ENCODE measurements at places on chromosomes 16 and 17. TPM values are rescaled to one million over a fixed set of nuclear protein-coding genes. Genes with fewer than 3 reads are reported as not detected.

Gene COL1A1
- 20.8 TPM for total RNA-seq

- H3K4me1 ChIP-seq, result peaks cover 10% of the 10 kb centered on the region
- no peaks in the 10 kb centered on the region for H3K36me3 ChIP-seq
- peak overlapping the region; percentile 45 for H3K27ac ChIP-seq
- DNase-seq, result no peak
- no peak overlapping the region for H3K4me3 ChIP-seq
Measured at GRCh38 chr16:9048302-9048700, 43.1 kb upstream of the HAPSTR1 start.

DNA sequence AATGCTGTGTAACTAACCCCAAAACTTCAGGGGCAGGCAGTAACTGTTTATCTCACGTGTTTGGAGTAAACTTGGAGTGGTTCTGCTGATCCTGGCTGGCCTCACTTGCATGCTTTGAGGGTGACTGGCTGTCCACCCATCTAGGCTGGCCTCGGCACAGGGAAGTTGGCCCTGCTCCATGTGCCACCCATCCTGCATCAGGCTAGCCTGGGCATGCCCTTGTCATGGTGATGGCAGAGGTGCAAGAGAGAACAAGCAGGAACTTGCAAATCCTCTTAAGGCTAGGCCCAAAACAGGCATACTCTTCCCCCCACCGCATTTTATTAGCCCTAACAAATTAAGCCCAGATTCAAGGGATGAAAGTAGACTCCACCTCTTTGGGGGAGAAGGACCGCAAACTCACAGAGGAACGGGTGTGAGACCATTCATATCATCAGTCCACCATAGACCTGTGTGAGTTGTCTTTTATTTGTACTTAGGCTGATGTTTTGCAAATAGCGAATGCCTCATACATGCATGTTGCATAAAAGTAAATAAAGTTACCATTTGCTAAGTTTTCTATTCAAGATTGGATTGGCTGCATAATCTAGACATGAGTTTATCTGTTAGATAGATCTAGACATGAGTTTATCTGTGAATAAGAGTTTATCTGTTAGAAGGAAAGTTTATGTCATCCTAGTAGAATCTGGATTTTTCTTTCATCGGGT is 221.0 kb downstream of the CCDC182 start:
- H3K27me3 ChIP-seq, result no peaks in the 10 kb centered on the region
- H3K27ac ChIP-seq, result no peak overlapping the region
- H3K4me3 ChIP-seq, result no peak overlapping the region
- no peaks in the 10 kb centered on the region for H3K4me1 ChIP-seq
- DNase-seq, result no peak
- H3K36me3 ChIP-seq, result no peaks in the 10 kb centered on the region

- H3K4me3 ChIP-seq, result no peak overlapping the region
- H3K27ac ChIP-seq, result no peak overlapping the region
- no peaks in the 10 kb centered on the region for H3K36me3 ChIP-seq
- no peaks in the 10 kb centered on the region for H3K27me3 ChIP-seq
- peaks cover 8% of the 10 kb centered on the region for H3K4me1 ChIP-seq
Measured at GRCh38 chr17:77968788-77969187, 10.3 kb downstream of the TNRC6C start.

- no peak overlapping the region for H3K27ac ChIP-seq
- H3K4me1 ChIP-seq, result peaks cover 16% of the 10 kb centered on the region
- no peaks in the 10 kb centered on the region for H3K36me3 ChIP-seq
- no peak for DNase-seq
- H3K27me3 ChIP-seq, result peaks cover 4% of the 10 kb centered on the region
Measured at GRCh38 chr17:21374441-21375161, 1.6 kb upstream of the KCNJ12 start.

- H3K27me3 ChIP-seq, result no peaks in the 10 kb centered on the region
- H3K36me3 ChIP-seq, result no peaks in the 10 kb centered on the region
- no peak overlapping the region for H3K27ac ChIP-seq
- no peaks in the 10 kb centered on the region for H3K4me1 ChIP-seq
- H3K4me3 ChIP-seq, result no peak overlapping the region
Measured at GRCh38 chr17:21246698-21247097, 6.5 kb downstream of the NATD1 start.
